ENCODE measurements at places on chromosomes 7 and 10.

GRCh38 chr7:149791-150636 lies 42.4 kb upstream of the FAM20C start:
- peak; percentile 44 for DNase-seq

GRCh38 chr7:158710651-158711102 lies 6.1 kb upstream of the NCAPG2 start:
- no peak for DNase-seq

DNA sequence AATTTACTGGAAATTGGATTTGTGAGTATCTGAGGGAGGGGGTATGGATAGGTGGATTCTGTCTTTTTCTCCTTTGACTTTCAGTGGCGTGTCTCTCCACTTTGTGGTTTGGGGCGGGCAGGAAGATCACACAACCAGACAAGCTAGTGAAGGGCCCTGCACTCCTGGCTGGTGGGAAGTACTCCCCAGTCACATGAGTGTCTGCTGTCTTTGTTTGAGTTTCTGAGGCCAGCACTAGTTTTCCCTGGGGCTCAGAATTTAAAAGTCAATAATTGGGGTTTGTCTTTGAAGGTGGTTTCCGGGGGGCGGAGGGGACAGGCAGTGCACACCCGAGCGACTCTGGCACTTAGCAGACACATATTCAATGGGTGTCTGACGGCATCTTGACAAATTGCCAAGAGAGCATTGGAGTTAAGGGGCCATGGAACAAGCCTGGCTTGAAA lies 120.1 kb downstream of the WDFY4 start:
- DNase-seq, result no peak

DNA sequence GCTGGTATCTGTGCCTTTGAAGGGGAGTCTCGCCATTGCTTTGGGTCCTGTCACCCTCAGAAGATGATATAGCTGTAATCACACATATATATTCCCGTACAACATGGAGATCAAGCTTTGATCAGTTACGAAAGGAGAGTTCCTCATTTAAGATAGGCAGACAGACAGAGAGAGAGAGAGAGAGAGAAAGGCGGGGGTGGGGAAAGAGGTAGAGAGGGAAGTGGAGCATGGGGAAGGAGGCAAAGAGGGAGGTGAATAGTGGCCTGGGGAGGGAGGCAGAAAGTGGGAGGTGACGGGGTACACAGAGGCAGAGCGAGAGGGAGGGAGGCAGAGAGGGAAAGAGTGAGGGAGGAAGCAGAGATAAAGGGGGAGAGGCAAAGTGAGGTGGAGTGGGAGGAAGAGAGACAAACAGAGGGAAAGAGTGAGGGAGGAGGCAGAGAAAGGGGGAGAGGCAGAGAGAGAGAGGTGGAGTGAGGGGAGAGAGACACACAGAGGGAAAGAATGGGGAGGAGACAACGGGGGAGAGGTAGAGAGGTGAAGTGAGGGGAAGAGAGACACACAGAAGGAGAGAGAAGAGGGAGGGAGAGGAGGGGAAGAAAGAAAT lies 44.6 kb upstream of the C1QL3 start:
- DNase-seq, result no peak

GRCh38 chr7:106858618-106859532 lies 6.2 kb upstream of the PIK3CG start:
- DNase-seq, result peak; percentile 80

DNA sequence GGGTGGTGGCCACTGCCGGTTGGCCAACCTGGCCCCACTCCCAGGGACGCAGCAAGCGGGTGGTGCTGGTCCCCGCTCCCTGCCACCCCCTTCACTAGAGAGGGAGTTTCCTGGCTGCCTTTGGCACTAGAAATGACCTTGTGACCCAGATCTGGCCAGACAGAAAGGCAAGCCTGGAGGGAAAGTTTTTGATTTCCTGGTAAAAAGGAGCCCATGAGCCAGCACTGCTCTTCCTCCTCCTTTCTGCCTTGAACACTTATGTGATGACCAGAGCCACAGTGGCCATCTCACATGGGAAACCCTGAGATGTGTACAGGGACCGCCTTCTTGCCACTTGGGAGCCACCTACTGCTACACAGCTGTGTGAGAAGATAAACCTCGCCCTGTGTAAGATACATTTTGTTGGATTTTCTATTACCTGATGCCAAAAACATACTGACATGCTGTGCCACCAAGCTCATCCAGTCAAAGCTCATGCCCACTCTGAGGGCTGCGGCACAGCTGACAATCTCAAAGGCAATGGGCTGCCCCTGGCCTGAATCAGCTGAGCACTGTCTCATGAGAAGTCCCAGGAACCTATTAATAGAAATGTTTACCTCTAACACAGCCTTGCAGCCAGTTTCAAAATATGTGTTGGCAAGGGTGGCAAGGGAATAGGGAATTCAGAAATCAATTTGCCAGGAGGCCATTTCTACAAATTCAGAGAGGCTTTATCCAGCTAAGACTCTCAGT lies 94.0 kb downstream of the CYTH3 start:
- no peak for DNase-seq

DNA sequence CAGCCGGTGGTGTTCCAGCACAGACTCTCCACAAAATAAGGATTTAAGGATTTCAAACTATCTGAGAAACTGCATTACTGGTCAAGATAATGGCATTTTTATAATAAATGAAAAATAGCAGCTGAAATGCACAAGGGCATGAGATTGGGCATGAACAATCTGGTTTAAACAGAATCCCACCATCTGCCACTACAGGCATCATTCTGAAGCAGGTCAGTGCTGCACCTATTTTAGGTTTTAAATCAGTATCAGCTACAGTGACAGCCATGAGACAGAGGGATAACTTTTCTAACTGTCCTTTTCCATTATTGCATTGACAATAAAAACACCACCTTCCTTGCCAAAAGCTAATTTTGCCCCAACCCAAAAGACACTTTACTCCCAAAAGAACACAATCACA lies 186.8 kb downstream of the ETV1 start:
- no peak for DNase-seq

- no peak for DNase-seq
Measured at GRCh38 chr10:71748671-71749191, 24.6 kb downstream of the VSIR start.

DNA sequence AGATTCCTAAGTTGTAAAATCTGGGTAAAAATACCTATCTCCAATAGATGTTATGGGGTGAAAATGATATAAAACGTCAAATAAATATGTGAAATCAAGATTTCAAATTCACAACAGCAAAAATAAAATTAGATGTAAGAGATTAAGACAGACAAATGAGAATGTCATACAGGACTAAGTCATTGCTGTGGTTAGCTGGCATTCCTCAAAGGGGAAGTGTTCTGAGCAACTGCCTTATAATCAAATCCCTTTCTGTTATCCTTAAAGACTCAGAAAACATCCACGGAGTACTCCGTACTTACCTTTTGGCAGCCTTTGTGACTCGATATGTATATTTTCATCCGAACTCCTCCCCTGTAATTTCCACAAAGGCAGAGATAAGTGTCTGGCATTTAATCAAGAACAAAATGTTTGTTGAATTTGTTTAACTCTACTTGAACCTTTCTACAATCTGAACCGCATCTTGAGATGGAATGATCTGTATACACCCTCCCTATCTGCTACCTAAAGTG lies 559.6 kb downstream of the GATA3 start:
- no peak for DNase-seq

GRCh38 chr7:50739744-50740435 lies 42.8 kb downstream of the GRB10 start:
- no peak for DNase-seq

DNA sequence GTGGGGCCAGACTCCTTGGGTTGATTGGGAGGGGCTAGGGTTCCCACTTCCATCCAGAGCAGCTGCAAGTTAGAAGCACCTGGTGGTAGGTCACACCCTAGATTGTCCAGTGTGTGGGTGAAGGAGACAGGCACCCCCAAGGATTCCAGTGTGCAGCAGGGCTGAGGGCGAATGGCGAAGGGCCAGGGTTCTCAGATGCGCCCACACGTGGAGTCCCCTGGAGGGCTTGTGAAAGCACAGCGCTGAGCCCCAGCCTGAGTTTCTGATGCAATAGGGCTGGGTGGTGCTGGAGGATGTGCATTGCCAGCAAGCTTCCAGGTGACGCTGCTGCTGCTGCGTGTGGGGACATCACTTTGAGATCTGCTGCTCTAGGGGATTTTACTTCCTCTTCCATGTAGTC lies 25.4 kb downstream of the TBATA start:
- DNase-seq, result peak; percentile 43

- no peak for DNase-seq
Measured at GRCh38 chr10:118007773-118008172, 39.0 kb downstream of the RAB11FIP2 start.

- no peak for DNase-seq
Measured at GRCh38 chr7:108167460-108167859, 37.3 kb upstream of the LAMB4 start.

GRCh38 chr10:17209302-17209701 lies 7.8 kb upstream of the TRDMT1 start:
- no peak for DNase-seq

DNA sequence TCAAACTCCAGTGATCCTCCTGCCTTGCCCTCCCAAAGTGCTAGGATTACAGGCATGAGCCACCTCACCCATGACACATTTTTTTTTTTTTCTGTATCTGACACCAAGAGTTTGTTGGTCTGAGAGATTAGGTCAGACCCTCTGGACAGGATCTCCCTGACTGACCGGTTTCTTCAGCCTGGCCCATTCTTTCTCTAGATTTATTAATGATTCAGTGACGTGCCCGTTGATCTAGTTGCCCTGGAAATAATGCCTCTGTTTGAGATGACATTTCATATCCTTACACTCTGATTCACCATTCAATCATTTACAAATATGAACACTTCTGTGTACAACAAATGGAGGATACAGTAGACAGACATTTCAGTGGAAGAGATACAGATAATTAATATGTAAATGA lies 1.4 kb upstream of the ZNF212 start:
- DNase-seq, result no peak

- peak; percentile 13 for DNase-seq
Measured at GRCh38 chr10:117005527-117006055, 604 bp upstream of the SHTN1 start.

- DNase-seq, result no peak
Measured at GRCh38 chr7:70679661-70680060, 452.3 kb upstream of the GALNT17 start.

- DNase-seq, result no peak
Measured at GRCh38 chr7:78013386-78013785, 214.8 kb downstream of the PHTF2 start.

- DNase-seq, result peak; percentile 67
Measured at GRCh38 chr7:106947244-106947728, 82.2 kb downstream of the PIK3CG start.
